ENCODE measurements at places on chromosomes 1 and 21. TPM values are rescaled to one million over a fixed set of nuclear protein-coding genes. Genes with fewer than 3 reads are reported as not detected.

MYOG gene
- not detected for total RNA-seq

DNA sequence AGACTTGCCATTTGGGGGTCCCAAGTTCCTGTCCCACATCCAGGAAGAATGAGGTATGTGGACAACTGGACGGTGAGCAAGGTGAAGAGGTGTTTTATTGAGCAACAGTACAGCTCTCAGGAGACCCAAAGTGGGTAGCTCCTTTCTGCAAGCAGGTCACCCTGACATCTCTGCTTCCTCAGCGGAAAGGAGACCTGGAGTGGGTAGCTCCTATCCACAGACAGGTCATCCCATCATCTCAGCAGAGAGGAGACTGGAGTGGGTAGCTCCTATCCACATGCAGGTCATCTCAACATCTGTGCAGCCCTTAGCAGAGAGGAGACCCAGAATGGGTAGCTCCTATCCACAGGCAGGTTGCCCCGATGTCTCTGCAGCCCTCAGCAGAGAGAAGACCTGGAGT, 13.8 kb upstream of the FNBP1L start:
- no peak for DNase-seq

PTPN14 gene
- 4.7 TPM for total RNA-seq

GRCh38 chr1:2520806-2521205, 5.6 kb downstream of the PANK4 start:
- DNase-seq = no peak

PADI1 gene
- total RNA-seq = not detected

HES3 gene
- not detected for total RNA-seq

All from HepG2 (cell line).